ENCODE measurements at places on chromosomes 6 and 20.

DNA sequence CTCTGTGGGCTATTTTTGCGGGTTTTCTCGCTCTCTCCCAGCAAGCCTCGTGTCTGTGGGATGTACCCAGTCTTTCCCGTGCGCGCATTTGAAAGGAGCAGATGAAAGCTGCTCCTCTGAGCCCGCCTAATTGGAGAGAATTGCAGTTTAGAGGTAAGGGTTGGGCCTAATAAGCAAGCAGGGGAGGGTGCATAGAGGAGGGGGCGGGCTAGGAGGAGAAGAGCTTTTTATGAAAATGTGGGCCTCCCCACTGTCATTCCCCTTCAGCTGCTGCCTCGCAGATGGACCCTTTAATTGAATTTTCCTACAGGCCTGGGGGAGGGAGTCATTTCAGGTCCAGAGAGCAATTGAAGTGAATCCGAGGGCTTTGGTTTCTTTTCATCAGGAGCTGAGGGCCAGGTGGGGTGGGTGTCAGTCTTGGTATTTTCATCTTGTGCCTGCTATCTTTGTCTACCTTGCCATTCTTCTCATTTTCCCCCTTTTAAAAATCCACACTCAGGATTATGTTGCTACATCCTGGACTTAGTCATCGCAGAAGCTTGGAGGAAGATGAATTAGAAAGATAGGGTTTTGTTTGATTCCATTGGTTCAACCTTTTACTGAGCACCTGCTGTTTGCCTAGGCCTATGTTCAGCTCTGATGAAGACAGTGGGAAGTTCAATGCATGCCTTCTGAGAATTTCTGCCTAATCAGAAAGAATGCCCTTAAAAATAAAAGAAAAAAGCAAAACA lies 423.4 kb downstream of the CD83 start:
- no peak for DNase-seq

GRCh38 chr6:32146287-32146686 lies 5.5 kb downstream of the PRRT1 start:
- no peak for DNase-seq

GRCh38 chr20:50903353-50904051 lies 27.7 kb downstream of the ADNP start:
- DNase-seq = no peak

- DNase-seq = no peak
These were observed 181.1 kb upstream of the TENT5A start for GRCh38 chr6:81933608-81934051.

DNA sequence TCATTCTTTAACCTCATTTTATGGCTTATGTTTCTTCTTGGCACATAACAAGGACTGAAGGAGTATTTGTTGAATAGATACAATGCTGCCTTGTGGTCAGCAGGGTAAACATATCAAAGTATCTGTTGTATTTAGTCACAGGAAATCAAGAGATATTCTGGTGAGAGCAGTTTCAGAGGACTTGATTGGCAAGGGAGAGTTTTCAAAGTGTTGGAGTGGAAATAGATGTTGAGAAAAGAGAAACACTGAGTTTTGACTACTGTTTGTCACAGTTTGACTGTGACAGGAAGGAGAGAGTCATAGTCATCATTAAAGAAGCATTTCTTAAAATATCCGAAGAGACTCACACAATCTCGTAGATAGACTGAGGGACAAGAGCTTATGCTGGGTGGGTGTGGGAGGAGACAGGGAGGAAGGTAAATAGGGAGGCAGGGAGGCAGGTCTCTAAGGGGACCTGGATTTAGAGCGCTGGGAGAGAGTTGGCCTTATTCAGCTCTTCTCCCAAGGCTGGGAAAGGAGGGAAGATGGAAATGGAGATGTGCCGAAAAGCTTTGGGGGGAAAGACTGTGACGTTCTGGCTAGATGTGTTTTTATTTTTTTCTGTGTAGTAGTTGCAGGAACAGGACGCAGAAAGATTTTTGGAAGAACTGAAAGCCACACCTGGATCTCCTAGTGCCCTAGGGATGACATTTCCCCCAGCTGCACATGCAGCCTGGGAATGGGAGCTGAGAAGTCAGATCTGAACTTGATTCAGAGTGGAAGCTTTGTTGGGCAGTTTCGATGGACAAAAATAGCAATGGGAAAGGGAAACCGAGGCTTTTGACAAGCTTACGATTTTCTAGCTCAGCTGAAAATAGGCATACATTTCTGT lies 65.0 kb upstream of the IFNGR1 start:
- no peak for DNase-seq

GRCh38 chr6:133392015-133392414 lies 150.9 kb downstream of the EYA4 start:
- DNase-seq = no peak

- no peak for DNase-seq
These were observed 121.7 kb upstream of the TNFAIP3 start for GRCh38 chr6:137745321-137745720.

DNA sequence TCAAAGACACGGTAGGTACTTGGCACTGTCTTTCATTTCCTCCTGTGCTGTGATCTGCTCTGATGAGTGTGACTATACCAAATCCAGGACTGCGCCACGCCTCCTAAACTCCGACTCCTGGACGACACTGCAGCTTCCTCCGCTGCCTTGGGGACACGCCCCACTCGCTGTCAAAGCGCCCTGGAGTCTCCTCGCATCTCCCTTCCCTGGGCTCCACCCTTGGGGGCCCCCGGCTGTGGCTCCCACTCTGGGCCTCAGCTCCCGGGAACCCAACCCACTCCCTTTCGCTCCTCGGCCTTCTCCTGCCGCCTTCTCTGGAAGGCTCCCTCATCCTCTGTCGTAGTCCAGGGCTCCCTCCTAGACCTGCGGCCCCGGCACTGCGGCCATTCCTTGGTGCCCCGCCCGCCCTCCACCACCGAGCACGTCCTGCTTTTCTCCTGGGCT lies 61.2 kb downstream of the RSPH3 start:
- no peak for DNase-seq

GRCh38 chr6:170067181-170067641 lies 223.7 kb downstream of the DLL1 start:
- DNase-seq = peak; percentile 24

GRCh38 chr20:35001596-35002362 lies 46.1 kb downstream of the MYH7B start:
- peak; percentile 33 for DNase-seq

DNA sequence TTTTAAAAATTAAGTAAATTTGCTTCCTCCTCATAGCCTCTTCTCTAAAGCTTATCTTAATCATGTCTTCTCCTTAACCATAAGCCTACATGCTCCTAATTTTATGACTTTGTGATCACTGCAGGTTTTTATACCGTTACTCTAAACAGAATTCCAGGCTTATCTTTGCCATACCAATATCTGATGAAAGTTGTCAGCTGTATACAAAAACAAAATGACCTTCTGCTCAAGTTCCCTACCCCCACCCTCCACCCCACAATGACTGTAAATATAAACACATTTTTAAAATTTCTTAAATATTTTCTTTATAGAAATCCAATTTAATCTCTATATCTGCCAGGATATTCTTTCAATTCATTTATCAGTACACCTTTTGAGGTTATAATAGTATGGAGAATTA lies 60.5 kb upstream of the SGK1 start:
- no peak for DNase-seq

GRCh38 chr20:63477061-63477616 lies 4.7 kb upstream of the KCNQ2 start:
- no peak for DNase-seq

DNA sequence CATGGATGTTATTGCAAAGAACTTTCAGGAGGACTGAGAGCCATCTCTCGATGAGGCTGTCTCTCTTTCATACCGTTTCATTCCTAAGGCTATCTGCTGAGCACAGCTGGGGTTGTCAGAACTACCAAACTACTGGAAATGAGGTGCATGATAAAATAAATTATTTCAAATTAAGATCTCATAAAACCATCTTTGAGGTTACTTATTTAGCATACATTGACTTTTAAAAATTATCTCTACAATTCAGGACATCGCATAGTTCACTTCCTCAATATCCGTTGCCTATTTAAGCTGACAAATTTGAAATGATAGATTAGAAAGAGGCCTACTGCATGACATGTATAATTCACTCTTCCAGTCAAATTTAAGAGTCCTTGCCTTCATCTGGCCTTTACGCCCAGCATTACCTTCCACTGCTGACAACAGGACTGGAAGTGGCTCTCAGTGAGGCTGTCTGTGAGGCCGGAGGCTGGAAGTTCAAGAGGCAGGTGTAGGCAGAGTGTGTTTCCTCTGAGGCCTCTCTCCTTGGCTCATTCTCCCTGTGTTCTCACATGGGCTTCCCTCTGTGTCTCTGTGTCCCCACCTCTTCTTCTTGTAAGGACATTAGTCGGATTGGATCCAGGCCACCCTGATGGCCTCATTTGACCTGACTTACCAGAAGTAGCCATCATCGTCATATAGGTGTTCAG lies 12.8 kb upstream of the DUSP22 start:
- no peak for DNase-seq

- no peak for DNase-seq
These were observed 39.0 kb upstream of the SASH1 start for GRCh38 chr6:148303616-148304015.

- no peak for DNase-seq
These were observed 51.2 kb upstream of the UBR2 start for GRCh38 chr6:42512579-42512978.

- DNase-seq = no peak
These were observed 9.9 kb upstream of the SLC17A3 start for GRCh38 chr6:25883991-25884390.

GRCh38 chr6:68639826-68640490 lies 4.9 kb downstream of the ADGRB3 start:
- no peak for DNase-seq

DNA sequence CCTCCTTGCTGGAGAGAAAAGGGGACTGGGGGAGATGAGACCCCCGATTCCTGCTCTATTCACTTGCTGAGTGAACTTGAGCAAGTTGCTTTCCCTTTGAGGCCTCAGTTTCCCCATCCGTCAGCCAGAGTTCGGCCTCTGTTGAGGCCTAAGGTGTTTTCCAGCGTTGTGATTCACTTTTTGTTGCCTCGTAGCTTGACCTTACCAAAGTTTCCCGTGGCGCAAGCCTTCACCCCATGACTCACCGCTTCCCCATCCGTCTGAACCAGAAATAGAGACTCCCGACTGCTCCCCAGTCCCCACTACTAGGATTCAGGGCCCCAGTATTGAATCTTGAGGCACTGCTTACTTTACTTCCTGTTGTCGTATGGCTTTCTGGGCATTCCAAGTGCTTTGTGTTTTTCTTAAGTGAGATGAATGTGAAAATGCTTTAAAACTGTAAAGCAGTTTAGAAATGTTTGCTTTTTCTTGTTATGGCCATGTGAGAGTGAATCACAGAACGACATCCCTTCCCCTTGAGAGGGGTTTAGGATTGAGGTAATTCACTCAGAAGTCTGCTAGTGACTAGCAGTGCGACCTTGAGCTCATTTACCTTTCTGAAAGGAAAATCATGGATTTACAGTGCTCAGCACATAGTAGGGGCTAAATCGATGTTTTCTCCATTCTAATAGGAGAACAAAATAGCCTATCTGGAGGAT lies 1.2 kb downstream of the CHMP4B start:
- peak; percentile 55 for DNase-seq

GRCh38 chr6:14743474-14744211 lies 502.2 kb upstream of the JARID2 start:
- DNase-seq = peak; percentile 43
